ENCODE measurements at places on chromosomes 4 and X.

DNA sequence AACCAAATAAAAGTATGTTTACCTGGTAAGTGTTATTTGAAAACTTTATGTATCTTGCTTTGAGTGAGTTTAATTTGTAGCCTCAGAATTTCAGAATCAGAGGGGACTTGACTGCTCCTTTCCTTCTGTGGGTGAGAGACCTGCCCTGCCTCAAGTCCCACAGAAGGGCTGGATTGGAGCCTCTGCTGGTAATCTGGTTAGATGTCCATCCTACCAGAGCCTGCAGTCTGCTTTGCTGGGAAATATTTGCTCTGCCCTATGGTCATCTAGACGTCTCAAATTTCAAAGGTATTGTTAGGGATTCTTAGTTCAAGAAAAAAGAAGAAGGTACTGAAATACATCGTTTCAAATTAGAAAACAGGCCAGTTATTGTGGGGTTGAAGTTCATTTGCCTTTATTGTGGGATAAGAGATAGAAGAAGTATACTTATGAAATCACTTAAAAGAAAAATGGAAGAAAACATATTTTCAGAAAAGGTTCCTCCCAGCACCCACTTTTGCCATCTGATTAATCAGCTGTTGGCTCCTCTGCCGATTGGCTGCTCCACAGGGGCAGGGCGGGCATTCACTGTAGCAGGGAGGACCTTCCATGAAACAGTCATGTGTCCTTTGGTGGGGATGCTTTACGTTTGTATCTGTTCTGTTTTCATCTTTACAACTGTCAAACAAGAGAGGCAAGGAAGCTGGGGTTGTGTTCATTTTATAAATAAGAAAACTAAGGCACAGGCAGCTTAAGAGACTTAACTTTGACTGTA lies 73.3 kb upstream of the TLR2 start:
- ATAC-seq = no peak

DNA sequence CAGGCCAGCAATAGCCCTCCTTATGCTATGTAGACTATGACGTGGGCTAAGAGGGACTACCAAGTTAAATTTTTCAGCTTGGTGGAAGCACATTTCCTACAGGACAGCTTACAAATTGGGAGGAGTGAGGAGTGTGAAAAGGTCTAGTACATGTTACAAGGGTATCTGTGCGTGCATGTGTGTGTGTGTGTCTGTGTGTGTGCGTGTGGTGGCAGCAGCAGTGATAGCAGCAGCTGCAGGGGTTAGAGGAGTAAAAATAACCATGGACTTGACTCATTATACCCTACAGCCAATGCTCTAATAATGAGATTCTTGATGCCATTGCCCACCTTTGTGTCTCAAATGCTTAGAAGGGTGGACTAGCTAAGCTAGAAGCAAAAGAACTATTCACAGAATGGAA lies 88.6 kb downstream of the SLC9A7 start:
- no peak for ATAC-seq

DNA sequence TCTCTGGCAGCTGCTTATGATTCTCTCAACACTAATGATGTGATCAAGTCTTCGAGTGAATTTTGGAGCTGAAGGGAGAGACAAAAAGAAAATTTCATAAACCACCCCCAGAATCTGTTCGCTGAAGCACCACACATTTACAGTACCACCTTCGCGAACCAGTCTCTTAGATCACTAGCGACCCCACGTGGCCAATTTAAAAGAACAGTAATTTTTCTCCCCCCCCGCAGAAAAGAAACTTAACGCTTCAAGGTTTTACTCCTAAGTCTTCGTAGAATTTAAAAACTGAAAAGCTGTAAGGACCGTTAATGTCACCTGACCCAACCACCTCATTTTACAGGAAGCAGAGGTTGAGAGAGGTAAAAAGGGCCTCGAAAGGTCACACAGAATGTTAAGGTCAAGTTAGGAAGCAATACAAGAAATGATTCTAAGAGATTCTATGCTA lies 187.5 kb downstream of the QDPR start:
- no peak for ATAC-seq

- no peak for ATAC-seq
Measured at GRCh38 chrX:148728901-148729300, 228.5 kb downstream of the AFF2 start.

DNA sequence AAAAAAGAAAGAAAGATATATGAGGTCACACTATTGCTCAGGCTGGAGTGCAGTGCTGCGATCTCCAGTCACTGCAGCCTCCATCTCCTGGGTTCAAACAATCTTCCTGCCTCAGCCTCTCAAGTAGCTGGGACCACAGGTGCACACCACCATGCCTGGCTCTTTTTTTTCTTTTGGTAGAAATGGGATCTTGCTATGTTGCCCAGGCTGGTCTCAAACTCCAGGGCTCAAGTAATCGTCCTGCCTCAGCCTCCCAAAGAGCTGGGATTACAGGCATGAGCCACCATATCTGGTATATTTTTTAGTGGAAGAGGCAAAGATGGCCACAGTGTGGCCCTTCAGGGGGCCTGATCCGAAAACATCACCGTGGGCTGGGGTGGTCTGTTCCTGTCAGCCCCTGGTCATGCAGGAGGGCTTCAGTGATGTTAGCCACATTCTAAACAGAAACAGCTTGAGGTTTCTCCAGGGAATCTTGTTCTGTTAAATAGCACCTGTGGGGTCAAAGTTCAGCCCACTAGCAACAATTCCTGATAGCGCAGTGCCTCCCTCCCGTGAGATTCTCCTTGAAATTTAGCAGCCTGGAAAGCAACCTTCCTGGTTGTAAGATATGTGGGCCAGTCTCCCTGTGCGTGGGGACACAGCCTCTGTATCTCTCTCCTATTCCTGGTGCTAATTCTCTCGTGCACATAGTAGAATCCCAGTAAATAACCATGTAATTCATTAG lies 7.3 kb upstream of the DHRSX start:
- no peak for ATAC-seq

DNA sequence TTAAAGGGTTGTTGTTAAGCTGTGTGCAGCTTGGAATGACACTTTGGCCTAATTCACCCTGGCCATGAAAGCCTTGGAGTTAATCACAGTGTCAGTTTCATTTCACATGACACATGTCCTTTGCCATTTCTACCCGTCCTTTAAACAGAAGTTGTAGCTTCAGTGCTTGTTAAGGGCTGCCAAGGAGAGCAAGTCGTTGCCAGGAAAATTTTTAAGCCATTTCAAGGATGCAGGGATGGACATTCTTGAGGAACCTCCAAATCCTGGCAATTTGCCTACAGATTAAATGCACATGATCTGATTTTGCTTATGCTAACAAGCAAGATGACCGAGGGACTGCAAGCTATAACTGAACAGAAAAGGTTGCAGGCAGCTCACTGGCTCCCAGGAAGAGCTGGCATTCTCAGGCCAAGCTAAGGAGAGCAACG lies 40.5 kb downstream of the SETD7 start:
- ATAC-seq = no peak

DNA sequence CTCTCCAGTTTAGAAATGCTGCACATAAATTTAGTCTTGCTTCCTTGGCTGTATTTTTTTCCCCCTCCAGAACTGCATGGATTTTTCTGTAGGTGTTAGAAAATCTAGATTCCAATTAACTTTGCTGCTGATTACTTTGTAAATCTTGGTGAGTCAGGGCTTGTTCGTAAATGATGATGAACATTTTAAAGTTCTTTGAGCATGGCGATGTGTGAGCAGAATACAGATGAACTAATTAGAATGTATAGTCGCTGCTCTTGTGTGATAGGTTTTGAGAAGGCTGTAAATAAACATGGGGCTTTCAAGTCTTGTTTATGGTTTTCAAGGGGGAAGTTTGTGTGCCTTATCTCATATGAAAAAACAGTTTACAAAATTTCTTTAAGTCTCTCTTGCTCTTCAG lies 23.3 kb downstream of the LIMCH1 start:
- ATAC-seq = no peak

- ATAC-seq = no peak
Measured at GRCh38 chr4:127997534-127998388, 32.6 kb downstream of the ABHD18 start.

- ATAC-seq = no peak
Measured at GRCh38 chrX:136835761-136836160, 44.8 kb downstream of the RBMX start.

DNA sequence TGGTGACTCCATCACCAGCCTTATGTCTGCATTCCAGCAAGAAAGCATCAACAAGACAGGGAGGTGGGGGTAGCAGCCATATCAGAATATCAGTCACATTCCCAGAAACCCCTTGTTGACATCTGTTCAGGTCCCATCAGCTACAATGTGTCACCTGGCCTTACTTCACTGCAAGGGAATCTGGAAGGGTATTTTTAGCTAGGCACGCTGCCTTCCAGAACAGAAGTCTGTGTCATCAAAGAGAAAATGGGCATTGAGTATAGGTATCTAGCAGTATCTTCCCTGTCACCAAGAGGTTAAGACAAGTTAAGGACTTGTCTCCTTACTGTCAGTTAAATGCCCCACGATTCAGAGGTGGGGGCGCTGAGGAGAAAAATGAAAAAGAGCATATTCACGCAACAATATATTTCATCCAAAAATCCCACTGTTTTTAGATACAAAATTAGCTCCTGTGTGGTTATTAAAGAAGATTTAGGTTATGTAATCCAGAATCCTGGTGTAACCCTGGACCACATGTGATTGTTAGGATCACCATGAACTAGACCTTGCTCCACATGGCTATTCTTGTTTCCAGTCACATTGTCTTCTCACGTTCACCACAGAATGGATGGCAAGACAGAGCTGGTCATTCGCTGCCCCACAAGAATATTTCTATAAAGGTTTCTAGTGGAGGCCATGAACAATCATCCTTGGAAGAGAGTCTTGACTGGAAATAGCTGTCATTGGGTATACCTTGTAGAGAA lies 60.0 kb upstream of the PDHA1 start:
- ATAC-seq = no peak

GRCh38 chr4:47729131-47729680 lies 108.7 kb downstream of the CORIN start:
- ATAC-seq = no peak

DNA sequence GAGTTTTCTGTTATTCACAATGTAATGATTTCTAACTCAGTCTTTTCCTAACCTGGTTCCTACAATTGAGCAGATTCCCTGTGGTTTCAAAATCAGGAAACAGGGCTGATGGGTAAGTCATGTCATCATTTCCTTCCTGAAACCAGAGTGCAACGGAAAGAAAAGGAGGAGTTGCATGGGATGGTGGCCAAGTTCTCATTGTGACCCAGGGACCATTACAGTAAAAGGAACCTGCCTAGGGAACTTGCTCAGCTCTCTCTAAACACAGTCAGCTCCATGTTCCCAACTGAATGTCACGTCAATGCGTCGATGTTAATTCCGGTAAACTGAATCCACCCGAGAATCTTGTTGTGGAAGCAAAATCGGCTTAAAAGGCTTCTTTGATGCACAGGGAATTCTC lies 51.2 kb downstream of the LGI2 start:
- peak; percentile 79 for ATAC-seq
